ENCODE measurements at places on chromosomes 16 and 17.

- no peak for DNase-seq
These were observed 11.6 kb downstream of the MKS1 start for GRCh38 chr17:58207451-58207850.

GRCh38 chr17:74928786-74929185 lies 4.7 kb downstream of the OTOP2 start:
- no peak for DNase-seq

DNA sequence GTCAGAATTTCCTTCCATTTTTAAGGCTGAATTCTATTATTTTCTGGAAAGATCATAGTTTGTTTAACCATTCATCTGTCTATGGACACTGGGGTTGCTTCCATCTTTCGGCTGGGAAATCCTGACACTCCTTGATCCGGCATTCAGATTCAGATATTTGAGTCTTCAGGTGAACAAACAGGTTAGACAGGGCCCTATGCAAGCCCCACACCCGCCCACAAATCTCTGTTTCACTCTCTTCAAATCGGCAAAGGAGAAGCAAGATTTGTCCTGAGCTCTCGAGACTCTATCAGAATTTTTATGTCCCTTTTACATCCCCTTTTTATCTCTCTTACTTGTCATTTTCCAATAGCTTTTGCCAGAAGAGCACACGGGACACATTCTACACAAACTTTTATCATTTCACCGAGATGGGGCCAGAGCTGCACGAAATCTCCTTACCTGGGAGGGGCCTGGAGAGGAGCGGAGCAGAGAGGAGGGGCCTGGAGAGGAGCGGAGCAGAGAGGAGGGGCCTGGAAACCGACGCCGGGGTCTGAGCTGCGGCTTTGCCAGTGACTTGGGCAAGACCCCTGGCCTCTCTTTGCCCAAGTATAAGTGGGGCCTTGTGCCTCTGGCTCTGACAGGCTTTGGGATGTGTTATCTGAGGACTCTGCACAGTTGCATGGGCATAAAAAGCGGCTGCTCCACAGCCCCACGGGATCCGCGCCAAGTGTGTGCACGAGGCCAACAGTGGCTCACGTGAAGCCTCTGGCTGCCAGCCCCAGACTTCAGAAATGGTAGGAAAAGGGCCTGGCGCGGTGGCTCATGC lies 54.3 kb upstream of the RBFOX3 start:
- no peak for DNase-seq

DNA sequence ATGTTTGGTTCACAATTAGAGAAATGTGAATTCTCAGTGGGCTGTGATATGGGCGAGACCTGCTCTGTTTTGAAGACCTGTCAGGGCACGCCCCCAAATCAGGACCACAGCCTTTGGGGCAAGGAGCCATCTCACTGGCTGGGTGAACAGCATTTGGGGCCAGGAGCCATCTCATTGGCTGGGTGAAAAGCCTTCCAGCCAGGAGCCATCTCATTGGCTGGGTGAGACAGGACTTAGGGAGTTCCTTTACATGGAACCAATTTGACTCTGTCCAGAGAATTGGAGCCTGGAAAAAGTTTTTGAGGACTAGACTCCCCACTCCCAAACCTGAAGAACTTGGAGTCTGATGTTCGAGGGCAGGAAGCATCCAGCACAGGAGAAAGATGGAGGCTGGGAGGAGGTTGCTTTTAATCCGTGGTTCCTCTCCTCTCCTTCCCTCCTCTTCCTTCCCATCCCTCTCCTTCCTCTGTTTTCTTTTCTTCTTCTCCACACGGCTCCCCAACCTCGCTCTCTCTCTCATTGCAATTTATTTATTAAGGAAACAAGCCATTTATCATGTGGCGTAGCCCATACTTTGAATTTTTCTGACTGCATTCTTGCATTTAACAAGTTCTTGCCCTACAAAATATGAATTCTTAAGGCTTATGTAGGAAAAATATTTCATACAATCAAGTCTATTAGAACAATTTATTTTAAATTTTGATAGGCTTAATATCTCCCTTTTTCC lies 19.7 kb downstream of the FOXL1 start:
- no peak for DNase-seq

GRCh38 chr17:39139161-39139511 lies 12.3 kb downstream of the PLXDC1 start:
- no peak for DNase-seq

GRCh38 chr16:57825298-57826044 lies 23.2 kb upstream of the KIFC3 start:
- DNase-seq: no peak

DNA sequence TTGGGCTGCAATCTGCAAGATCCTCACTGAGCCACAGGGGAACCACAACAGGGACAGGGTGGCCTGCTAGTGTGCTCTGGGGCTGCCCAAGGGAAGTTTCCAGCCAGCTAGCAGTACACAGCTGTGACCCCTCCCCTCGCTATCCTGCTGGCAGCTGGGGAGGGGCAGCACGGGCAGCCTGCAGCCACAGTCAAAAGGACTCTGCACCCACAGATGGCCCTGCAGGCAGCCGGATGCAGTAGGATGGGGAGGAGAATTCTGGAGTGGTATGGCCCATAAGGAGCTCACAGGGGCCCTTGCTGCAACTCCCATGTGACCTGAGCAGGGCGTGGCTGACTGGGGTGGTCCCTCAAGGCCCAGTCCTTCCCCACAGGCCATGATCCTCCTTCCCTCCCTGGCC lies 74.3 kb downstream of the PLD6 start:
- no peak for DNase-seq

GRCh38 chr16:84193480-84193879 lies 2.5 kb downstream of the ADAD2 start:
- DNase-seq: no peak

GRCh38 chr16:77143364-77143763 lies 47.6 kb upstream of the MON1B start:
- no peak for DNase-seq

- DNase-seq: no peak
These were observed 45.1 kb upstream of the HNF1B start for GRCh38 chr17:37789771-37790541.

GRCh38 chr16:1757714-1758461 lies 13.5 kb downstream of the NME3 start:
- no peak for DNase-seq

- DNase-seq: no peak
These were observed 67.5 kb downstream of the MARF1 start for GRCh38 chr16:15575293-15576049.

- no peak for DNase-seq
These were observed 6.2 kb upstream of the CBFA2T3 start for GRCh38 chr16:88983165-88983564.

DNA sequence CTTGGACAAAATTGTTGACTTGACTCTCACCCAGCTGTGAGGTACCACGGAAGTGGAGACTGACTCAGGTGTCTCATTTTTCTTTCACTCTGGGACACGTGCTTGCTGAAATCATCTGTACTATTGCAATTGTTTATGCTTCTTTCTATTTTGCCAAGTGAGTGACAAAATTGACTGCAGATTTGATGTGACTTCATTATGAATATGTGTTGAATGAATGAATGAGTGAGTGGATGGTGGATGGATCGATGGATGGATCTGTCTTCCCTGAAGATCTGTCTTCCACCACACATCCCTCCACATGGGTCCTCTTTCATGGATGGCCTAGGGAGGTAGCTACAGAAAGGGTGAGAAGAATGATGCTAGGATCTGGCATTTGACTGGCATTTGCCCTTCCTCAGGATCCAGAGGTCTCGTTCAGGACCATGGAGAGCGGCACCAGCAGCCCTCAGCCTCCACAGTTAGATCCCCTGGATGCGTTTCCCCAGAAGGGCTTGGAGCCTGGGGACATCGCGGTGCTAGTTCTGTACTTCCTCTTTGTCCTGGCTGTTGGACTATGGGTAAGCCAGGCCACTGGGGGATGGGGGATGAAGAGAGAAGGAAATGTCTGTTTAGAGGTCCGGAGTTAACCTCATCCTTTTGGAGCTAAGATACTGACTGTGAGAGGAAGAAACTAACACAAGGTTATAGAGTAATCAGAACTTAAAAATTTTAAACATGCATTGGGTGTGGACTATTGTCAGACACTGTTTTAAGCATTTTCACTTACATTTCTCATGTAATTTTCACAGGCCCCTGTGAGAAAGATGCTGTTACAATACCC lies 12.7 kb downstream of the SLC5A11 start:
- no peak for DNase-seq

GRCh38 chr17:6160911-6161855 lies 91.0 kb downstream of the WSCD1 start:
- no peak for DNase-seq
